ENCODE measurements at places on chromosomes 2 and 18.

- no peak for DNase-seq
Measured at GRCh38 chr18:801137-801536, 10.9 kb downstream of the YES1 start.

DNA sequence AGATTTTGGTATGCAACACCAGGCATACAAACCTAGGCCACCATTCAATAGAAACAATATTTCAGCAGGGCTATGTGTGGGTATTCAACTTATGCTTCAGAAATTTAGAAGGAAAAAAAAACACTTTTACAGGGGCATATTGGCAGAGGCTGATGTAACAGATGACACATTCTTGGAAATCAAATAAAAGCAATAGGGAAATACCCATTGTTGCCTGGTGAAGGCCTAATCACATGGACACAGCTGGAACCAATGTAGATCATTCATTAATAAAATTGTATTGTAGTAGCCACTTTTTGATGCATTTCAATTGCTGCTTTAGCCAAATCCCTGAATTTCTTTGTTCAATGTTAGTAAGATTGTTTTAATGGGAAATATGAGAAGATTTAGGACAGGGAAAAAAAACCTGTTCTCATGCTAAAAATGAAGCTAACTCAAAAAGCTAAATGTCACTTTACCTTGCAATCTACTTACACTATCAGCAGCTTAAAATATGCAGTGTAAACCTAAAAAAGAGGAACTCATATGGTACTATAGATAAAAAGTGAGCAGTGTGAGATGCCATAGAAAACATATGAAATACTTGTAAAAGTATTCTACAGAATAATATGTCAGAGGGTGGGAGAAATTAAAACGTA lies 289.4 kb downstream of the ZEB2 start:
- DNase-seq = no peak

GRCh38 chr2:30862054-30862651 lies 54.9 kb upstream of the CAPN13 start:
- peak; percentile 71 for DNase-seq

GRCh38 chr18:49619801-49620200 lies 57.9 kb downstream of the LIPG start:
- no peak for DNase-seq

DNA sequence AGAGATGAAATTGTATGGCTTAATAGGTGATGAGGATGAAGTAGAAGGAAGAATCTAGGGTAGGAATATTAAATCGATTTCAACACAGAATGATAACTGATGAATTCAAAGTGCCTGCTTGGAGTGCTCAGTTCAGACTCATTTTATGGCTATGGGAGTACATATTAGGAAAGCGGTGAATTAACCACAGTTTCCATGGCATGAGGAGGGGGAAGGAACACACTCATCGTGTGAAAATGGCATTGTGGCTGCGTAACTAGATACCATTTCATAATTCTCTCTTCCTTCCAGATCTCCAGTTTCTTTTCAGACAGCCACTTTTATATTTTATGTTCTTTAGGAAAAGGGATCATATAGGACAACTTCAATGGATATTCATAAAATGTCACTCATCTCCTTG lies 232.3 kb upstream of the KCNJ3 start:
- DNase-seq = no peak

DNA sequence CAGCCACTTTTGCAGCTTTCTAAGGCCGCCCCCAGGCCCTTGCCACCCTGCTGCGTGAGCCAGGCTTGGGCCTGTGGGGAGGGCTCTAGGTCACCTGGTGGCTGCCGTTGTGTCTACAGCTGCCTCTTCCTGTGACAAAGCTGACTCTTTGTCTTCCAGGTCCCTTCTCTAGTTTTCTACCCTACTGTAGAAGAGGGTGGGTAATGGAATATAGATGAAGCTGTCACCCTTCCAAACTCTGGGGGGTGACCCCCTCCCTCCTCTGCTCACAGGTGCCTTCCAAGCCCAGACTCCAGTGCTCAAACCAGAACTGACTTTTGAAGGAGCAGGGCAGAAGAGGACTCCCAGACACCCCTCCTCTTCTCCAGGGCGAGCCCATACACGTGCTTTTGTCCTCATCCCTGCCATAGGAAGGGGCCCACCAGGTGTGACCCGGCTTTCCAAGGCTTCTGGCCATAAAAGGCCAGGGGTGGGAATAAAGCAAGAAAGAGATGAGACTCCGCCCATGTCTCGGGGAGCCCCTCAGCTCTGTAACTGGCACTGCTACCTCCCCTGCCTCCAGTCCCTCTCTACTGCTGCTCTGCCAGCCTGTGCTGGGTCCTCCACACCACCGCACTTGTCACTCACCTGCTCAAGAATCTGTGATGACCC lies 17.9 kb upstream of the SDC1 start:
- peak; percentile 18 for DNase-seq
